Stimulated activated CD8-positive, alpha-beta memory T cell treated with anti-CD3 and anti-CD28 coated beads, Interleukin-4, amount 100 ng/mL, for 48 hours (primary cell): ENCODE measurements at places on chromosomes 7 and 10.

GRCh38 chr7:8176370-8177081, 85.4 kb downstream of the ICA1 start:
- DNase-seq, result peak; percentile 58

DNA sequence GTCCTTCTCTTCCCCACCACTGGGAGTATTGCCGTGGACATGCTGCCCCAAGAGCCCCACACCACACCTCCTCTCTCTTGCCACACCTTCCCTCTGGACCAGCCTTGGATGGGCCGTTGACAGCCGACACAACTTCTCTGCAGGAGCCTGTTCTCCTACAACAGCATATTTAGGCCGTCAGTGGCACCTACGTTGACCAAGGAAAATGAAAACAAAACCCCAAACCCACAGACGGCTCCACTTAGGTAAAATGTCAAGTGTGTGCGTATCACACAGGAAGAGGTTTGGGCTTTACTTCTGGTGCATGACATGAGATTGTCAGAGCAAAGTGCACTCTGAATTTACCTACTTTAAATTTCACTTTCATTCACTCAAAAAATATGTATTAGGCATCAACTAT, 246.6 kb downstream of the ZMYND11 start:
- no peak for DNase-seq

DNA sequence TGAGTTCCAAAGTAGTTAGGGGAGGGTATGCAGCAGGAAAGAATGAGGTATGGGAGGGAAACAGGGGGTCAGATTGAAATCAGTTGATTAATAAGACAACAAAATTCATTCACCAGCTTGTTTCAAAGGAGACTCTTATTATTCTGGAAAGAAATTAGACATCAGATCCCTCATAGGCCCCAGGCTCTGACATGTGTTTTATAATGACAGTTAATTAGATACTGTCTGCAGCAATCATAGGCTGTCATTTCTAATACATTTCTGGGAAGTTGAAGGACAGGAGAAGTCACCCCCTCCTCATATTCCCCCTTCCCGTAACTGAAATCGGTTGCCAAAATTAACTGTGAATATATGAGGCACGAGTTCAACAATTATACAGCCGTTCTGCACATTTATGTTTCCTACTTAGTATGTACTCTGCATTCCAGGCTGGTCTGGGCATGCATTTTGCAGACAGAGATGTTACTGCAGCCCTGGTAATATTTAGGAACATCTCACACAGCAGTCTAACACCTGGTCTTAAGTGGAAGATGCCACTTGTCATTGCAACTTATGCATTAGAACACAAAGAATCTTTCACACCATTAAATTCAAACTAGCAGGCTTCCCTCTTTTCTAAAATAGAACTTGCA, 355.2 kb upstream of the LRGUK start:
- DNase-seq, result no peak

GRCh38 chr7:84228526-84228925, 33.9 kb upstream of the SEMA3A start:
- DNase-seq, result no peak

DNA sequence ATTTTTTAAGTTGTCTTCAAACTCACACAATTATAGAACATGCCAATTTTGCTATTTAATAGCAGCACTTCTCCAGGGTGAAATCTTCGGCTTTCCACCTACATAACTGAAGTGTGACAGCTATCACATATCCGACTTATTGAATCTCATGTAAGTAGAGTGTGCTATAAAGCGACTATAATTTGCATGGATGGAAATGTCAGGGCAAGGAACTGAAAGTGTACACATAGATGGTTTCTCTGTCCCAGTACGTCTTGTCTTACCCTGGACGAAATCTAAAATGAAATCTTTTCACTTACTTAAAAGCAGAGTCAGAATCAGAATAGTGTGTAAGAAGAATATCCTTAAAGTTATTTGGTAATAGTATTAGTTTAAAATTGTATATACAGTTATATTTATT, 132.3 kb downstream of the THSD7A start:
- DNase-seq, result no peak

GRCh38 chr10:97336006-97336405, 1.5 kb upstream of the FRAT2 start:
- no peak for DNase-seq

DNA sequence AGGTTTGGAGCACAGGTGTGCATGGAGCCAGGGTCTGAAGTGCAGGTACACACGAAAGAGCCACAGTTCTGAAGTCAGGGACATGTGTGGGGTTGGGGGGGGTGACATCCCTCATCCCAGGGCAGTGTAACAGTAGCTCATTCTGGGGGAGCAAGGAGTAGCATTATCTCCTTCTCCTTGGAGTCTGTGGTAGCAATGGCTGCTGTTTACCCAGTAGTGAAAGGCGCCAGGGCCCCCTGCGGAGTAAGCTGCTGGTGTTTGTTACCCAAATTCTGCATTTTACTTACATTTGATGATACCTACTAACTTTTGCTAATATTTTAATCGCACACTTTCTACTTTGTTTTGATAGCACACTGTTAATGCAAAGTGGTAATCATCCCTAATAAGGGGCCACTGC, 665.5 kb downstream of the GATA3 start:
- no peak for DNase-seq

- DNase-seq, result no peak
These were observed 64.8 kb downstream of the SMURF1 start for GRCh38 chr7:99079104-99079503.

GRCh38 chr10:97519342-97519741, 20.6 kb downstream of the UBTD1 start:
- no peak for DNase-seq

GRCh38 chr7:111173990-111174389, 83.1 kb downstream of the LRRN3 start:
- no peak for DNase-seq

- no peak for DNase-seq
These were observed 76.6 kb downstream of the SEMA3C start for GRCh38 chr7:80842022-80842790.

GRCh38 chr10:75852851-75853484, 421.5 kb downstream of the LRMDA start:
- no peak for DNase-seq

GRCh38 chr7:84507529-84507928, 312.9 kb upstream of the SEMA3A start:
- no peak for DNase-seq

DNA sequence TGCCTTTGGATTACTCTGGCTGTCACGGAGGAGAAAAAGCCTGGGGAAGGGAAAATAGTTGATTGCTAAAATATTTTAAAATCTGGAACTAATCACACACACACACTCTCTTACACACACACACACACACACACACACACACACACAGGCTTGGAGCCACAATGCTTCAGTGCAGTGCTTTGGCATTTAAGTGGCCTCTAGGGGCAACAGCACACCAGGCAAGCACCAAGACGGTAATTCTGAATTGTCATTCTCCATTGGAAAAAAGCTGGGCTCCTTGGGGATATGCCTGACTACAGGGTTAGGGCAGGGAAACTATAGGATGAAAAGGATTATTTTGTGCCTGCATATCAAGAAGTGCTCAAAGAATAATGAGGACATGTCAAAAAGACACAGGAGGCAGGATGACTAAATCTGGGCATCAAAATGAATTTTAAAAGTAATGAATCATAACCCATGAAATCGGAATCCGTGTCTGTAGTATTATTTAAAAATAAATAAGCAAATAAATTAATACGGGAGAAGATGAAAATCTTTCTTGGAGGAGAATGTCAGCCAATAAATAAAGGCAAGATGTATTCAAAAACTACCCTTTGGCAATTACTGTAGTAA, 30.4 kb upstream of the DDC start:
- no peak for DNase-seq

GRCh38 chr10:21895932-21896331, 107.6 kb downstream of the DNAJC1 start:
- no peak for DNase-seq

DNA sequence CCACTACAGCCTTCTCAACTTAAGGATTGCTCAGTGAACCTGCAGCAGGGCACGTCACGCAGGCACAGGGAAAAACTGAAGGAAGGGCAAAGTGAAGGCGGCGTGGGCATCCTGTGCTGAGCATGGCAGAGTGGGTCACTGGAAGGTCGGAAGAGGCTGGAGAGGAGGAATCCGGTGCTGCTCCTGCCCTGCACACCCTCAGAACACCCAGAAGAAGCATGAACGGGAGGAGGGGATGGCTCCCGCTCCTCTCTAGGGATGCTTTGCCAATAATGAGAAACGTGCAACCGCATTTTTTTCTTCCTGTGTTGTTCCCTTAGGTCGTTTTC, 175.1 kb downstream of the TNS3 start:
- no peak for DNase-seq

- DNase-seq, result no peak
These were observed 4.3 kb downstream of the NOC3L start for GRCh38 chr10:94358480-94358879.

GRCh38 chr7:155228459-155228845, 69.2 kb upstream of the INSIG1 start:
- DNase-seq, result no peak

DNA sequence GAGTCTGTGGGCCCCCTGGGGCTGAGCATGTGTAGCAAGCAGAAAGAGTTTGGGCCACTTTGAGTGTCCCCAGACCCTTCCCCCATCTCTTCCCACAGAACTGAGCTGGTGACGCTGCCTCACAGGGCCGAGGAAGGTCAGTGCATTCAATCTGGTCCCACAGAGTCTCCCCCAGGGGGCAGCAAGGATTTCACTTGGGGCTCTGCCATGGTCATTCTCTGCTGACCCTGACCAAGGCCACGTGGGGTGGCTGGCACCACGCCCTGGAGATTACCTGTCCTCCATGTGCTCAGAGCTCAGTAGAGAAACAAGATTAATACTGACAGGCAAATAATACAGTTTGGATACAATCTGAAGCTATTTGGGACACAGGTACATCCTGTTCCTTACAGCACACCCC, 30.2 kb downstream of the ADRA2A start:
- DNase-seq, result no peak

DNA sequence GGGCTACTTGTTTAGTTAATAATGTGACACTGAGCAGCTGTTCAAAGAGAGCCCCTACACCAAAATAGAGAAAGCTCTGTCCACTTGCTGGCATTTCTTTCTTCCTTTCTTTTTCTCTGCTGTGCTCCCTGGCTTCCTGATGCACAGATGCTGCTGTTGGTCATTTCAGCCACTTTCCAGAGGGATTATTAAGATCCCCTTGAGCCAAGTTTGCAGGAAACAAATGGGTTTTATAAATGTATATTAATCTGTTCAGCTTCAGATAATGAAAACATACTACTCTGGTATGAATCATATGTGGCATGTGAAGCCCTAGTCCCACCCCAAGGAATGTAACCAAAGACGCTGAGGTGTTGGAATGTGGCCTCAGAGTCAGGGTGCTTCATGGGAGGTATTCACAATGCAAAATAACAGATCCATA, 638.2 kb upstream of the FZD8 start:
- no peak for DNase-seq

GRCh38 chr10:45564303-45564959, 108.1 kb downstream of the ZFAND4 start:
- no peak for DNase-seq

GRCh38 chr7:108158776-108159175, 28.6 kb upstream of the LAMB4 start:
- DNase-seq, result no peak

DNA sequence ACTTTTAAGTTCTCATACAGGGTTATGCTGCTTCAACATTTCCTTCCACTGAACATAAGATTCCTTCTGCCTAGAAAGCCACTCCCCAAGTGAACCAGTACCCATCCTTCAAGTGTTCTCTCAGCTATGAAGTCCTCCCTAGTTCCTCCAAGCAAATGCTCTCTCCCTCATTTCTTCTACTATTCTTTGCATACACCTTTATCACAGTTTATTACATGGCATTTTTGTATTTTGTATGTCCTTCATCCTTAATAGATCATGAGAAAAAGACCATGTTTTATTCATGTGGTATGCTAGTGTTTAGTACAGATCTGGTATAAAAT, 1.9 kb downstream of the SYPL1 start:
- no peak for DNase-seq

DNA sequence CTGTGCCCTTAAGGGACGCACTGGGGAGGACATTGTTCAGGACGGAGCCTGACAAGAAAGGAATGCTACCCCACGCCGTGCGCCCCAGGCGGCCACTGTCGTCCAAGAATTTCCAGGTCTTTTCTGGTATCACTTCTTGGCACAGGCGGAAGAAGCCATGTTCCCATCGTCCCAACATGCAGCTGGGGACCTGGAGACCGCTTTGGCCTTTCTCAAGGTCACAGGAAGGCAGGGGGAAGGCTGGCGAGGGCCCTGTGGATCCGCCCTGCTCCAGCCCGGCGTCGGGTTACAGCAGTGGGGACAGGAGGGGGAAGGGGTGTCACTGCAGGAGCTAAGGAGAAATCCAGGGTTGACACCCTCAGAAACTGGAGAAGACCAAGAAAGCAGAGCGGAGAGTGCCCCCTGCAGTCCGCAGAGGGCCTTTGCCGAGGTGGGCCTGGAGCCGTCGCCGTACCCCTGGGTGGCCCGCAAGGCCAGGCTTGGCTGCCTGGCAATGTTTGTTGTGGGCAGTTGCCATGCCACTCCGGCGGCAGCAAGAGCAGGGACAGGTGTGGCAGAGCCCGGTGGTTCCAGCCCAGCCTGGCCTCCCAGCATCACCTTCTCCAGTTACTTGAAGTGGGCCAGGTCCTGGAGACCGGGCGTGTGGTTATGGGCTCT, 104.1 kb downstream of the LHPP start:
- DNase-seq, result peak; percentile 31

GRCh38 chr10:129090618-129091366, 376.2 kb upstream of the MGMT start:
- no peak for DNase-seq

DNA sequence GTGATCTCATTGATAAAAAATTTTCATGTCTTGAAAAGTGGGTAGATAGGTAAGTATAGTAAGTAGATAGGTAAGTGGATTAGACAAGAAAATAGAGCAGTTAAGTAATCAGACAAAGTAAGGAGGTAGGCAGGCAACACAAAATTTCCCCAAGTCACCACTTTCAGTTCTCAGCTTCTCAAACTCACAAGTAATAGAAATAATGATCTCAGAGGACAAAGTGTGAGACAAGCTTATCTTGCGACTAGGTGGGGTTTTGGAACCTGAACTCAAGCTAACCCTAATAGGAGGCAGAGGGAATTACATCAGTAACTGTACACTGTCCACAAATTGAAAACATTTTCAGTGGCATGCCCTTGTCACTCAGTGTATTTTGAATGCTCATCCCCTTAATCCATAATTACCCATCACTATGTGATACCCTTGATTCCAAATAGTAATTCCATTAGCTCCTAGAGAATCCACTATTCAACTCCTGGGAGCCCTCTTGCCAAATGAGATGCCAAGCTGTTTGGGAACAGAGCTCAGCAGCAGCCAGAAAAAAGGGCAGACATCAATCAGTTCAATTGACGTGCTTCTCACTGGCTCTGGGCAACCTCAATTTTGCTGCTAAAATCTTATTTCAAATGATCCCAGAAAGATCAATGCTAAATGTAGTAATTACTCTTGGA, 703.2 kb downstream of the XPNPEP1 start:
- no peak for DNase-seq
